ENCODE measurements at places on chromosomes 7 and 10. TPM values are rescaled to one million over a fixed set of nuclear protein-coding genes. Genes with fewer than 3 reads are reported as not detected.

Gene FAM13C
- 10.2 TPM for total RNA-seq

Gene EPHA1
- not detected for total RNA-seq

Gene VGF
- total RNA-seq: not detected

Gene GNAT3
- total RNA-seq: not detected

Gene ABCB1
- total RNA-seq: 4.5 TPM

Gene FUOM
- 18.1 TPM for total RNA-seq

Gene CCSER2
- 45.4 TPM for total RNA-seq

Gene MALSU1
- 67.0 TPM for total RNA-seq

Gene TET1
- total RNA-seq: 0.69 TPM
